Activated CD8-positive, alpha-beta memory T cell treated with anti-CD3 and anti-CD28 coated beads for 1 hour (primary cell): ENCODE measurements at places on chromosomes 4 and X.

DNA sequence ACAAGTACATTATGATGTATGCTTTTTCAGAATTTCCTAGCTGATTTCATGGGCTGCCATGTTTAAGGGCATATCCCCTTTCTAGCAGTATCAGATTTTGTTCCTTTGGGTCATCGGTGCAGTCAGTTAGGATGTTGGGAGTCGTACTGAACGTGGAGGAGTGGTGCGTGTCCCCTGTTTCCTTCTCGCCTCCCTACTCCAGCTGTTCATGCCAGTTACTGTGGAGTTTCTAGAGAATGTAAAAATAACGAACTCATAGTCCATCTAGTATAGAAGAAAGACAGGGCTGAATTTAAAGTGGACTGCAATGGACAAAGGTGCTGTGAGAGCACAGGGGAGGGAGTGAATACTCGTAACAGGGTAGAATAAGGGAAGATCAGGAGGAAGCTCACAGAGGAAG lies 111.3 kb downstream of the CEP135 start:
- no peak for DNase-seq

- DNase-seq, result no peak
Observed at GRCh38 chr4:114945616-114946015, 167.8 kb downstream of the NDST4 start.

GRCh38 chr4:141705048-141705746 lies 68.8 kb downstream of the IL15 start:
- no peak for DNase-seq

DNA sequence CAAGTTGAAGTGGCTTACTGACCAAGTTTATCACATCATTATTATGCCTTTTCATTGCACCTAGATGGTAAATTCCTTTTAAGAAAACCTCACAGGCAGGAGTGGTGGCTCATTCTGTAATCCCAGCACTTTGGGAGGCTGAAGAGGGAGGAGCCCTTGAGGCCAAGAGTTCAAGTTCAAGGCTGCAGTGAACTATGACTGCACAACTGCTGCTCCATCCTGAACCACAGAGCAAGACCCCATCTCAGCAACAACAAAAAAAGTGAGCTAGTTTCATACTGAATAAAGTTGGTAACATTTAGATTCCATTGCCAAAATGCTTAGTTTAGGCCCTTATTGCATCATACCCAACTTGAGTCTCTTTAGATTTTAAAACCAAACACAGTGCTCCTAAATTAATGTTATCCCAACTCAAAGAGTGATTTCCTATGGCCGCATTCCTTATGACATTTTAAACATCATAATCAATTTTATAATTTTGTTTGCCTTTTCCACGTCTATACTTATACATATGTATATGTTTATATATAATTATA lies 36.0 kb downstream of the PDS5A start:
- no peak for DNase-seq

GRCh38 chr4:110516106-110516922 lies 40.4 kb downstream of the ENPEP start:
- DNase-seq, result peak; percentile 43

DNA sequence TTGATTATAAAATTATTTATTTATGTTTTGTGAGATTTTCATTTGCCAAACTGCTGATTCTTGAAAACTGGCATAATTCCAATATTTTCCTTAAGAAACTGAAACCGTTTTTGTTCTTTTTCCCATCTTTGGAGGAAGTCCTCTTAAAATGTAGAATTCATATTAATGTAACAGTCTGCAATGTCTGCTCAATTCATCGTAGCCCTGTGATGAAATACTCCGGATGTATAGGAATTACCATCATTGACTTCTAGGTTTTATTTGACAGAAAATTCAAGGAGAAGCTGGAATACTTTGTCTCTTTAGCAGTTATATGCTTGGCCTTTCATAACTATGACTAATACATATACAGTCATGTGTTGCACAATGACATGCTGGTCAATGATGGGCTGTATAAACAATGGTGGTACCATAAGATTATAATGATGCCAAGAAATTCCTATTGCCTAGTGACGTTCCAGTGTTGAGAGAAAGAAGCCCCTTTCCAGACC lies 185.0 kb upstream of the GPRIN3 start:
- DNase-seq, result no peak

DNA sequence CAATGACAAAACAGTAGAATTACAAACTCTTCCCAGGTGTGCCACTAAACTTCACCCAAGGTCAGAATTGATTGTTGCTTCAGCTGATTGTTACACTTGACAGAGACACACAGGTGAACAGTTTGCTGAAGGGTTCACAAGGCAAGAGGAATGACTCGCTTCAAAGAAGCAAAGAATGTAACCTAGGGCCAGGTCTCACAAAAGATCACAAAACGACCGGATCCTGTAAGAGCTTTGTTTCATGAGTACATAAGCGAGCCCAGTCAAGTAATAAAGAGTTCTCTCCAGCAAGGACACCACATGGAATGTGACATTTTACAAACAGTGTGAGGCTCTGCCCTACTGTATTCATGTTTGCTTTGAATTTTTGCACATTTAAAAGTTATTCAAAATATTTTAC lies 9.1 kb downstream of the LNX1 start:
- no peak for DNase-seq

DNA sequence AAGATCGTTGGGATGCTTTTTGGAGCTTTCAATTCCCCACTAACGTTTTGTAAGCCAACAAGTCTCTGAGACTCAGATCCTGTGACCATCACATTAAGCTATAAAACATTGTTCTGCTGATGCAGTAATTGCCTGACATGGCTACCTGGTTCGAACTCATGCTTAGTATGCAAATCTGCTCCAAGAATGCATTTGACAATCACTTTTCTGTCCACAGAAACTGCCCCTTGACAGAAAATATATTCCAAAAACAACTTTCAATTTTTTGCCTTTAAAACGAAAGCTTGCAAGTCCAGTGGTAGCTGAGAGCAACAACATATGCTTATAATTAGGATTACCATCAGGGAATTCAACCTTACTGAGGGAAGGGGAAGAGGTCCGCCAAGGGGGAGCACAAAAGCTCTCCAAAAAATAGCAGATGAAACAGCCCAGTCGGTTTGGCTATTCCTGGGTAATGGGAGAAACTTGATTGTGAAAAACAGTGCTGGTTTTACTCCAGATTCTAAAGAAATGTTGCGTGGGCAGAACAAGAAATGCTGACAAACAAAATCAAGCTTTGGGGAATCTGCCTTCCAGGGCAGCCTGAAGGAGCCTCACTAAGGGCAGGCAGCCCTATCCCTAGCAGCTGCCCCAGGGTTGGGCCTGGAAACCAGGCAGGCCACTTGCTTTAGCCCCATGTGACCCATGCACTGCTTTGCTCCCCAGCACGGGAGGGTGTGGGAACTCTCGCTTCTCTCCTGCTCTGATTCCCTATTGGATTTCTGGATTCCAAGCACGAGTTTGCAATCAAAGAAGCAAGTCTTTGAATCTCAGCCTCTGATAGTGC lies 160.7 kb upstream of the LDB2 start:
- no peak for DNase-seq

DNA sequence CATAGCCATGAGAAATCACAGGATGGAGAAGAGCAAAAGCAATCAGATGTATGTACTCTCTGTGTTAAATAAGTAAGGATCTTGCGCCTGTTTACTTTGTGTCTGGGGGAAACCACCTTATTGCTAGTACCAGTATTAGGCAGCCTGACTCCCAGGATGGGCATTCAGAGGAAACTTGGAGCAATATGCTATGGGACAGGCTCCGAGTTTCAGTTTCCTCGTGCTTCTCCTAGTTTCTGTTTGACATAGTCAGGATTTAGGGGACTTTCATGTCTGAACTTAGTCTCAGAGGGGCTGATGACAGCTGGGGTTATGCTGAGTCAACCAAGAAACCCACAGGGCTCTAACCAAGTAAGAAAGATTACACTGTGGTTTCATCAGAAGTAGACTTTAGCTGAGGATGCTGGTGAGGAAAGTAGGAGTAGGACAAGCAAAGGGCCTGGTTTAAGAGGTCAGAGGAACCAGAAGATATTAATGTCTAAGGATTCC lies 13.5 kb downstream of the NSUN7 start:
- no peak for DNase-seq

GRCh38 chr4:4443821-4444220 lies 56.9 kb downstream of the NSG1 start:
- DNase-seq, result no peak

DNA sequence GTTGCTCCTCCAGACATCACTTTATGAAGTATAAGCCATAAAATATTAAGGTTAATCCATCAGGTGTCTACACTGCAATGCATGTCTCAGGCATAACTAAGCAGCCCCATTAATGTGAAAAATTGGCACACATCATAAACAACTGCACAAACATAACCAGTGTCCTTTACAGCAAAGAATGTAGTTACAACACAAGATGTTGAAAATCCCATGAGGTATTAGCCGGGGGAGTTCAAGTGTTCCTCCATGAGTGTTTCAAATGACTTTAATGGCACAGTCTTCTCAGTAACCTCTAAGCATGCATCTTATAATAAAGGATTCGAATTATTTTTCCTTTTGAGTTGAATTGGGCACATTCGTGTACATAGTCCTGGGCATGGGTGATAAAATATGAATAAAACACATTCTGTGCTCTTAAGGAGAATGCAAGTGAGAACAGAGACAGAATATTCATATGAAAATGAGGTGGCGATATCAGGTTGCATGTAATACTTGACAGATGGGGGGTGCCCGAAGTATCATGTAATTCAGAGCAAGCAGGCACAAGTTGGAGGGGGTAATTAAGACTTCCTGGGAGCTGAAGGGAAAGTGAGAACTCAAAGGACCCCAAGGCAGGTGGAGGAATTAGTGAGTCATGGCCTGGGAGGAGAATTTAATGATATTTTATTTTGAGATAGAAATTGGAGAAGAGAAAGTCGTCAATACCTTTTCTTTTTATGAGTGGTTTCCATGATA lies 18.2 kb upstream of the VCX2 start:
- no peak for DNase-seq

DNA sequence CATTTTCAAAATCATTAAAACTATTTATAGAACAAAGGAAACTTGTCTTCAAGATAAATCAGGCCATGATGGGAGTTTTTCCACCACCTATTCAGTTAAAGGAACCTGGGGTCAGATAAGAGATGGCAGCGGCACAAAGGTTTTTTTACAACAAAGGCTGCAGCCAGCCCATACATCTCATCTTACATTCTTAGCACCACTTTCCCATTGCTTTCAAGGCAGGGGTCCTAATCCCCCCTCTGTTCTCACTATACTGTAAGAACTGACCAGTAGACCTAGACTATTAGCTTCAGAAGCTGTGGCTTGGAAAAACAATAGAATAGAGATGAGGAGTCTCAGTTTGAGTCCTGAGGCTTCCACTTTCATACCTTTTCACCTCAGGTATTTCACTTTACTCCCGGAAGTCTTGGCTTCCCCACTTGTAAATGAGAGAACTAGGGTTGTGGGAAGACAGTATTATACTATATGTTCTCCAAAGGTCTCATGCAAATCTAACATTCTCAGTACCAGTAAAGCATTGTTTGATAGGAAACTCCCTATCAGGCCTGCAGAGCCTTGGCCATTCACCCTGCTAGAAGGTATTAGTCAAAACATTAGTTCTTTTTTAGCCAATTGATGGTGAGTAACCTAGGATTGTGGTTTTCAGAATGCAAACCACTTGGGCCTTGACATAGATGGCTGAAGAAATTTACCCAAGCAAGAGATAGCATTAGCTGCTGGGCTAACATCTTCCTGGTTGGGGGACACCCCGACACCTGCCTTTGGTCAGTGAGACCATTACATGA lies 182.9 kb upstream of the PBDC1 start:
- no peak for DNase-seq

- no peak for DNase-seq
Observed at GRCh38 chrX:22746081-22746480, 253.7 kb upstream of the DDX53 start.

- DNase-seq, result no peak
Observed at GRCh38 chrX:110321670-110322069, 3.8 kb upstream of the AMMECR1 start.

DNA sequence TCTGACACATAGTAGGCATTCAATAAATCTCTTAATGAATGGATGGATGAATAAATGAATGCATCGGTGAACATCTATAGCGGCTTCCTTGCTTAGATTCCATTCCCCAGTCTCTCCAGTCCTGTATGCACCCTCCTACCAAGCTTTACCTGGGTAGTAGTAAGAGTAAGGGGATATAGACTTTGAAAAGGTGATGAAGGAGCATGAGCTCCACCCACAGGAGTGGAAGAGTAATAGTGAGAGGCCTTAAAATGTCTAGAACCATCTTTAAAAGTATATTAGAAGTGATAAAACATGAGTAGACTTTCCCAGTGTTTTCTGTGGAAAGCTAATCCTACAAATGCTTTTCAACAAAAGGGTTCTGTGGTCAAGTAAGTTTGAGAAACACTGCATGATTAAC lies 35.5 kb upstream of the GPC3 start:
- no peak for DNase-seq

DNA sequence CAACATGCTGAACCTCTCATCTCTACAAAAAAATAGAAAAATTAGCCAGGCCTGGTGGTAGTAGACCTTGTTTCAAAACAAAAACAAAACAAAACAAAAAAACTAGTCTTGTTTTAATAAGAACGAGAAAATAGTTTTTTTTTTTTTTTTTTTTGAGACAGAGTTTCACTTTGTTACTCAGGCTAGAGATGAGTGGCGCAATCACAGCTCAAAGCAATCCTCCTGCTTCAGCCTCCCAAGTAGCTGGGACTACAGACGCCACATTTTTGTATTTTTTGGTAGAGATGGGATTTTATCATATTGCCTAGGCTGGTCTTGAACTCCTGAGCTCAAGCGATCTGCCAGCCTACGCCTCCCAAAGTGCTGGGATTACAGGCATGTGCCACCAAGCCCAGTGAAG lies 47.7 kb upstream of the UGDH start:
- no peak for DNase-seq

GRCh38 chr4:78145008-78145407 lies 87.9 kb downstream of the FRAS1 start:
- DNase-seq, result no peak

DNA sequence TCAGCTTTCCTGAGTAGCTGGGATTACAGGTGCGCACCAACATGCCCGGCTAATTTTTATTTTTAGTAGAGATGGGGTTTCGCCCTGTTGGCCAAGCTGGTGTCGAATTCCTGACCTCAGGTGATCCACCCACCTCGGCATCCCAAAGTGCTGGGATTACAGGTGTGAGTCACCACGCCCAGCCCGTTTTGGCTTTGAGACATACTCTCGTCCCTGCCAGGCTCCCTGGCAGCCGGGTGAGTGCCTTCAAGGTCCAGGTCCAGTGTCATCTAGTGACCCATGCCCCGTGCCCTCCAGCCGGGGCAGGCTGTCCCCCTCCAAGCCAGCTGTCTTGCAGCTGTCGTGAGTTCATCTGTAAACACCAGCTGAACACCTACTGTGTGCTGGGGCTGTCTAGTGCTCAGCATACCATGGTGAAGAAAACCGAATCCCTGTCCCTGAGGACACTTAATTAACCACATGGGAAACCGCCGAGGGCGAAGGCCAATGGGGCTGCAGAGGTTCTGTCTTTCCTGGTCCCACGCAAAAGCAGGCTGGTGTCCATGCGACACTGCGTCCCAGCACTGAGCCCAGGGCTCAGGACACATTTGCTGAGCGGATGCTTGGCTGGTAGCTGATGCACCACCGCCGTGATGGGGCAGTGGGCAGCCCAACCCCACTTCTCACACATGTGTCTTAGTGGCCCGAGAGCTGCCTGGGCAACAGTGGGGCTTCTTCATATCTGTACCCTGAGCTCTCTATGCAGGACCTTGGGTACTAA lies 21.9 kb downstream of the NSG1 start:
- no peak for DNase-seq

- no peak for DNase-seq
Observed at GRCh38 chrX:74536832-74537371, 77.5 kb downstream of the RLIM start.

GRCh38 chr4:122749704-122750454 lies 17.4 kb downstream of the BBS12 start:
- DNase-seq, result no peak

GRCh38 chr4:126959056-126959745 lies 673.6 kb upstream of the INTU start:
- DNase-seq, result no peak
